ENCODE measurements at places on chromosomes 7 and 10.
A peak's percentile ranks its signal among the peaks of the same experiment; 100 is the strongest.

DNA sequence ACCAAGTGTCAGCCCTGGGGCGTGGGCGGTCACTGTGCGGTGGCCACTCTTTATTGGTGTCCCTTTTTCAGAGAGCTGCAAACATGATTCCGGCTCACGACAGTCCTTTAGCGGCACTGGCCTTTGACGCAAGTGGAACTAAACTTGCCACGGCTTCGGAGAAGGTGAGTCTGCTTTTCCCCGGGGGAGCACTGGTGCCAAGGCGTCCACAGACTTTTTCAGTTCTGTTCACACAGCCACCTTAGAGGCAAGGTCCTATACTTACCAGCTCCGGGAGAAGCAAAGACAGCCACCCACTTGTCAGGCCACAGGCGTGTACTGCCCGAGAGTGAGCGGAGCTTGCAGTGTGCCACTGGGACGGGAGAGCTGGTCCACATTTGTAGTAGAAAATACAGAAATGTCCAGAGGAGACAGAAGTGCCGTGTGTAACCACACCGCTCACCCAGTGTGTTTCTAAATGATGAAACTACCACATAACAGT, 27.9 kb downstream of the WIPI2 start:
- no peak for DNase-seq

- no peak for DNase-seq
These were observed 44.7 kb upstream of the MXI1 start for GRCh38 chr10:110162741-110163145.

DNA sequence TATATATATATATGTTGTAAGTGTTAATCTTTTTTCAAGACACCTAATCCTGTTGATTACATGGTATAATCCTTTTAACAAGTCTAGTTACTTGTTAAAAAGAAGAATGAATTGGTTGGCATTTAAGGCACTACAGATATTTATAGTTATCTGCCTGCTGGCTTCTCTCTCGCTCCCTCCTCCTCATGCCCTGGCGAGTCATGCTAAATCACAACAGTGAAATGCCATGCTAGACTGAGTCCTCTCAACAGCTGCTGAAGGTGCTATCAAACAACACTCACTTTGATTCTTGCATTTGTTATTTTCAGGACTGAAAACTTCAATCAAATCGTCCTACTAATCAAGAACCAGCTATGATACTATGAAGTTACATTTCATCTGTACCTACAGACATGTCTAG, 15.4 kb downstream of the NRAP start:
- DNase-seq, result no peak

DNA sequence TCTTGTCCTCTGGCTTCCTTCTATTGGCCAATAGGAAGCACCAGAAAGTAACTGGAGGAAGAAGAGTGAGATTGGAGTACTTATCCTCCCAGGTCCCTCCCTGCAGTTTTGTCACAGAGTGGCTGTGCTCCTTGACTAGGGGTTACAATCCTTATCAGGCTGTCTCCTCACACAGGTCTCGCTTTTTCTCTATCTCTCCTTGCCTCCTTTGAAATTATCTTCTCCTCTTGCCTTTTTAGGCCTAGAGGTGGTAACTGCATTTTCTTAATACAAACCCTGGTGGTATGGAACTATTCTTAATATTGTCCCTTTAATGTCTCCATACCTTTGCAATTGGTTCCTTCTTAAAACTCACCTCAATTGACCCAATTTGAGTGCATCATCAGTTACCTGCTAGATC, 2.7 kb downstream of the PRSS37 start:
- DNase-seq, result no peak

DNA sequence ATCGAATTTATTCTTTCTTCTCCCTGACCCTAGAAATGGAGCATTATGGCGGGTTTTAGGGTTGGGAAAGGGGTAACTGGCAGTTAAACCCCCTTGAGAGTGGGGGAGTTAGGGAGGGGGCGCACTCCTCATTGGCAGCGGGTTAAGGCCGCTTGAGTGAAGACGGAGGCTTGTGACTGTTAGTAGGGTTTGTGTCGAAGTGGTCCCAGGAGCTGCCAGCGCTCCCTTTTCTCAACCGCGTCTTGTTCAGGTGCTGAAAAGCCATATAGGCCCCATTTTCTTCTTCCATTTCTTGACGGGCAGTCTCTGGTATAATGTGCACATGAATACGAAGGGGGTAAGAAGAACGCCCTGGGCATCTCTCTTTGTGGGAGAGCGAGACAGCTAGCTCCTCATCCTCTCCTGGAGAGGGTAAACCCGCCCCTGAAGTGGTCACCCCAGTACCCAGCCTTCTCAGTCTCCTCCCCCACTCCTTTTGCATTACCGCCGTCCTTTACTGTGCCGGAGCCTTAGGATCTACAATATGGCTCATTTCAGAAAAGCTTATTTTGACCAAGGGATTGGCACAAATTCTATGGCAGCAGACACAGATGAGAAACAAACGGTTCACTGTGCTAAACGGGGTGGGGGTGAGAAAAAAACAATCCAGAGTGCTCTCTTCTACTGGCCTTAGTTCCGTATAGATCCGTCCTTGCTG, 836 bp downstream of the KMT2E start:
- no peak for DNase-seq

GRCh38 chr7:20661884-20662283, 46.4 kb downstream of the ABCB5 start:
- DNase-seq, result no peak

DNA sequence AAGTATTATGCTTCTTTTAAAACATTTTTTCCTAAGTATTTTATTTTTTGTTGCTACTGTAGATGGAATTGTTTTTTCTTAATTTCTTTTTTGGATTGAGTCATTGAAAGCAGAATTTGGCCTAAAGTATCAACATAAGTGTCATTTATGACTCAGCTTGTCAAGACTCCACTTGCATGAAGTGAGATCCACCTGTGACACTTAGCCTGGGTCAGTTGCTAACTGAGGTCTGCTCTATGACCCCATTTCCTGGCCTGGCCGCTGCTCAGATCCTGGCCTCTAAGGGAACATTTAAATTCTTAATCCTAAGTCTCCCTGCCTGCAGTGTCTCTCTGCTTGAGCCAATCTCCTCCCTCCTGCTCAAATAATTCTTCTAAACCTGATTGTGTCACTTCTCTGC, 35.5 kb downstream of the TMEM270 start:
- DNase-seq, result no peak

- DNase-seq, result no peak
These were observed 466.5 kb upstream of the NRP1 start for GRCh38 chr10:33800986-33801385.

DNA sequence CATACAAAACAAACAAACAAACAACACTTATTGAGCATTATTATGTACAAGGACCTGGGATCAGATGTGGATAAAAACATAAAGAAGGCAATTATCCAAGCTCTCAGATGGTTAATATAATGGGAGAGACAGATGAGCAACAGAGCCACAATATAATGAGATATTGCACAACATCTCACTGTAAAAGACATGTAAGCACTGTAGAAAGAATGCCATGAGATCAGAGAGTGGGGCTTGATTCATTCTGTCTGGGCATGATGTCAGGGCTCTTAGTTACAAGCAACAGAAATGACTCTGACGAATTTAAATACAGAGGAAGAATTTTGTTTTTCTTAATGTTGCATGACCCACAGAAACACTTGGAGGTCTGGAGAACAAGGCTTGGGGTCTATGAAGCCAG, 164.7 kb upstream of the PLXDC2 start:
- no peak for DNase-seq

DNA sequence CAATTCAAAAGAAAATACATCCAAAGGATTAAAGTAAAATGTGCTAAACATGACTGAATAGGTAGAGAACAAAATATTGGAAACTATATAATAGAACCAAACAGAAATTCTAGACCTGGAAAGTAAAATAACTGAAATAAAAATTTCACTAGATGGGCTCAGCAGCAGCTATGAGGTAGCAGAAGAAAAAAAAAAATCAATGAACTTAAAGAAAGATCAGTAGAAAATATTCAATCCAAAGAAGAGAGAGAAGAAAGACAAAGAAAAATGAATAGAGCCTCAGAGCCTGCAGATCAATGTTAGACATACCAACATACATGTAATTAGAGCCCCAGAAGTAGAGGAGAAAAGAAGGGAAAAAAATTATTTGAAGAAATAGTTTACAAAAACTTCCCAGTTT, 129.6 kb upstream of the RNF32 start:
- DNase-seq, result no peak

- DNase-seq, result no peak
These were observed 180.9 kb downstream of the SEMA3A start for GRCh38 chr7:84013616-84014240.

- peak; percentile 10 for DNase-seq
These were observed at the start of gene TES for GRCh38 chr7:116210345-116211005. TSS of gene TES (plus strand) at chr7:116210539. CDS start at chr7:116210708, 169 bp downstream.

DNA sequence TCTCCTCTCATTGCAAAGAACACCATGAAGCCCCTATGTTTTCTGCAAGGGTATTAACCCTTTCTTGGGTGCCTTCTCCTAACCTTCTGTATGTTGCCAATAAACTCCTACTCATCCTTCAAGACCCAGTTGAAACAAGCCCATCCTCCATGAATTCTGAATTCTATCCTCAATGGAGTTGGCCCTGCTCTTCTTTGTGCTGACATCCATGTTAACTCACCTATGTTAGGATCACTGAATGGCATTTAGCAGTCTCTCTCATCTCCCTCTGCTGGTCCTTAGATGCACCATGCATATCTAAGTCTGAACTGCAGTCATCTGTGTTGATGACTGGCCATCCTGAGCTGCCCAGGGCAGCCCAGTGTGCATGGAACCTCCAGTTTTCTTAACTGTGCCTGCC, 129.8 kb downstream of the BUB3 start:
- DNase-seq, result no peak

DNA sequence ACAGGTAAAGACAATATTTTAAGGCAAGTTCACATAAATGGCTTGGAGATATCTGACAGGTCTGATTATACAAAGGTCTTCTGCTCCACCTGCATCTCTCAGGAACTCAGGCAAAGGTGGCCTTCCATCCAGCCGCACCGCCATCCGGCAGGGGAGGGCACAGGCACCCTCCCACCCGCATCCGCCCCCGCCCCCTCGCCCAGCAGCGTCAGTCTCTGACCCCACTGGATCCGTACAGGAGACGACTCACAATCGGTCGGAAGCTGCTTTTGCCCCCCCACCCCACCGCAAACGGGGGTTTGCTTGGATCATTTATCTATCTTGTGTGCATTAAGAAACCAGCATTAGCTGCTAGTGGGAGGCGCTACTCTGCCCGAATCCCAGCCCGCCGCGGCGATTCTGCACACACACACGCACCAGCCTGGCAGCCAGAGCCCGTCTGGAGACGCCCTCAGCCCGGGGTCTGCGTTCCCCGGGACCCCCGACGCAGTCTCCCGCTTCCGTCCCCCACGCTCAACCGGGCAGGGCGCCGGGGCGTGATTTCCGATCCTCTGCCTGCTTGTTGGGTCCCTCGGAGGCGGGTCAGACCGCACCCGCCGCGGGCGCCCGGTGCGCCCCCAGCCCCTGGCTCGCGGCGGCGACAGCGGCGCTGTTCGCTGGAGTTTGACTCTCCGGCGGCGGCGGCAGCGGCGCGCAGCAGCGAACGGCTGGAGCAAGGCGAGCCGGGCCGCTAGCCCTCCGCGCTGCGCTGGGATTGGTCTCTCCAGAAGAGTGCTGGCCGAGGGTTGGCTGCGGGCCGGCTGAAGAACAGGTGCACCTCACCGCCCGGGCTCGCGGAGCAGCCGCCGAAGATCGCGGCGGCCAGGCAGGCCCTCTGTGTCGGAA, 820 bp upstream of the NRG3 start:
- DNase-seq, result no peak

DNA sequence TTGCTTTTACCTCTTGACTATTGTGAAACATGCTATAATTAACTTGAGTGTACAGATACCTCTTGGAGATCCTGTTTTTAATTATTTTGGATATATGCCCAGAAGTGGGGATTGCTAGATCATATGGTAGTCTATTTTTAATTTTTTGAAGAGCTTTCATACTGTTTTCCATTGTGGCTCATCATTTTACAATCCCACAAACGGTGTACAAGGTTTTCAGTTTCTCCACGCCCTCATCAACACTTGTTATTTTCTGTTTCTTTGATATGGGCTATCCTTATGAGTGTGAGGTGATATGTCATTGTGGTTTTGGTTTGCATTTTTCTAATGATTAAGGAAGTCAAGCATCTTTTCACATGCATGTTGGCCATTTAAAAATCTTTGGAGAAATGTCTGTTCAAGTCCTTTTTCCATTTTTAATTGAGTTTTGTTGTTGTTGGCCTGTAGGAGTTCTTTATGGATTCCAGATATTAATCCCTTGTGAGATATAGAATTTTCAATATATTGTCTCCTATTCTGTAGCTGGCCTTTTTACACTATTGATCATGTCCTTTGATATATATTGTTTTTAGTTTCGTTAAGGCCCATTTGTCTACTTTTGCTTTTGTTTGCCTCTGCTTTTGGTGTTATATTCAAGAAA, 7.5 kb downstream of the AGK start:
- DNase-seq, result no peak

DNA sequence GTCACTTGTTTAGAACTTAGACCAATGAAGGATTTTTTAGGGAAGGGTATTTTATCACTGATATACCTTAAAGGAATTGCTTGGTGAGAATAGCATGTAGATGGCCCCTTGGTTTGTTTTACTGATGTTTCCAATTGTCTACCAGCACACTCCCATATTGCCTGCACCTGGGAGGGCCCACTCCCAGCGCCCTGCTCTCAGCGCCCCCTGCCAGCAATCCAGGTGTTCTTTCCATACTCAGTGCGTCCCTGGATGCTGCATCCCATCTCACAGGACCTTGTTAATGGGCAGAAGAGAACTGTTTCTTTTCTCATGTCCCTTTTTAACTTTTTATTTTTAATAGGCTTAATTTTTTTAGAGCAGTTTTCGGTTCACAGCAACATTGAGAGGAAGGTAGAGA, 24.1 kb upstream of the SFRP5 start:
- no peak for DNase-seq

- no peak for DNase-seq
These were observed 78.5 kb downstream of the CDK14 start for GRCh38 chr7:90674625-90675024.

- no peak for DNase-seq
These were observed 5.4 kb downstream of the TNRC18 start for GRCh38 chr7:5418285-5418582.

DNA sequence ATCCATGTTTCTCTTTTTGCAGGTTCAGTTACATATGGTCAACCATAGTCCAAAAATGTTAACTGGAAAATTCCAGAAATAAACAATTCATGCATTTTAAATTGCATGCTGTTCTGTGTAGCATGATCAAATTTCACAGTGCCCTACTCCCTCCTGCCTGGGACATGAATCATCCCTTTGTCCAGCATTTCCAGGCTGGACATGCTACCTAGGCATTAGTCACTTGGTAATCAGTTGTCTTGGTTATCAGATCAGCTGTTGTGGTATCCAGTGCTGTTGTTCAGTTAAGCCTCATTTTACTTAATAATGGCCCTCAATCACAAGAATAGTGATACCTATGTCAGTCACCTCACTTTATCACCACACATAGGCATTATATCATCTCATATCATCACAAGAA, 7.3 kb upstream of the PNLIP start:
- DNase-seq, result no peak

DNA sequence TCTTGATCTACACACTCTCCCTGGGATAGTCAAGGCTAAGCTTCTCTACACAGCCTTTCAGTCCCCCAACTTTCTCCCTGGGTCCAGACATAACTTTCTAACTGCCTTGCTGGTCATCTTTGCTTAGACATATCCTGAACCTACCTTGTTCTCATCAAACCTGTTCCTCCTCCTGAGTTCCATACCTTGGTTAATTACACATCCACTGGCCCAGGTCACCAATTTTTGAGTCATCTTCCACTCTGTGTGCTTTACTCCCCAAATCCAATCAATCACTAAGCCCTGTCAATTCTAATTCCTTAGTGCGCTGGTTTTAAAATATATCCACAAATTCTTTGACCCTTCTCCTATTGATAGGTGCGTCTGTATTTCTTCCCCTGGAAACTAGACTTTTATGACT, 107.0 kb downstream of the EVX1 start:
- DNase-seq, result no peak

- DNase-seq, result no peak
These were observed 38.6 kb upstream of the ADD3 start for GRCh38 chr10:109968953-109969759.
